ENCODE measurements at places on chromosomes 11 and 22. TPM values are rescaled to one million over a fixed set of nuclear protein-coding genes. Genes with fewer than 3 reads are reported as not detected.
A peak's percentile ranks its signal among the peaks of the same experiment; 100 is the strongest.

Gene KRTAP5-7
- total RNA-seq = not detected

Gene MFRP
- not detected for total RNA-seq

Gene SPA17
- total RNA-seq = 3.7 TPM

Gene PPP6R2
- total RNA-seq = 55.5 TPM

Gene PKP3
- total RNA-seq = 143 TPM

Gene BDNF
- total RNA-seq = 7.2 TPM

GRCh38 chr22:26281941-26282340 lies 112.7 kb downstream of the SEZ6L start:
- H3K36me3 ChIP-seq = no peaks in the 10 kb centered on the region
- no peak overlapping the region for H3K4me3 ChIP-seq
- no peak overlapping the region for H3K27ac ChIP-seq
- H3K4me1 ChIP-seq = no peaks in the 10 kb centered on the region

DNA sequence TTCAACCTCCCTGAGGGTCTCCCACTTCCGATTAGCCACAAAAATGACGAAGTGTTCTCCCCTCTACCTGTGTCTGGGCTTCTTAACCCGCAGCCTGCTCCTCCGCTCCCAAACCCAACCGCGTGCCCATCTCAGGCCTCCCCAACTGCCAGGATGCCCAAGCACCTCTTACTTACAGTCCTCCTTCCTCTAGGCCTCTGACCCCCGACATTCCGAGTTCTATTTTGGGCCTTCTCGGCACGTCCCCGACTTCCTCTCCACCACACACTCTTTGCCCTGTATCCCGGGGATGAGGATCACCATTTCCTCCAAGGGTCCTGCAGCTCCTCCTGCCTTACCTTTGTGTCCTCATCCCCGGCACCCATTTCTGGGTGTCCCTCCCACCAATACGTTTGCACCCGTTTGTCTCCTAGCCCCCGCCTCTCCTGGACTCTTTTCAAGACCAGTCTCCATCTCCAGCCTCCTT lies 388 bp upstream of the MUS81 start:
- DNase-seq = no peak
- H3K27me3 ChIP-seq = no peaks in the 10 kb centered on the region
- H3K27ac ChIP-seq = peak overlapping the region; percentile 95
- peak overlapping the region; percentile 87 for H3K4me3 ChIP-seq
- peaks cover 5% of the 10 kb centered on the region for H3K36me3 ChIP-seq

GRCh38 chr11:46361283-46362155 lies 14.3 kb downstream of the DGKZ start:
- H3K4me1 ChIP-seq = no peaks in the 10 kb centered on the region
- H3K27ac ChIP-seq = no peak overlapping the region
- no peak for DNase-seq
- H3K27me3 ChIP-seq = no peaks in the 10 kb centered on the region

DNA sequence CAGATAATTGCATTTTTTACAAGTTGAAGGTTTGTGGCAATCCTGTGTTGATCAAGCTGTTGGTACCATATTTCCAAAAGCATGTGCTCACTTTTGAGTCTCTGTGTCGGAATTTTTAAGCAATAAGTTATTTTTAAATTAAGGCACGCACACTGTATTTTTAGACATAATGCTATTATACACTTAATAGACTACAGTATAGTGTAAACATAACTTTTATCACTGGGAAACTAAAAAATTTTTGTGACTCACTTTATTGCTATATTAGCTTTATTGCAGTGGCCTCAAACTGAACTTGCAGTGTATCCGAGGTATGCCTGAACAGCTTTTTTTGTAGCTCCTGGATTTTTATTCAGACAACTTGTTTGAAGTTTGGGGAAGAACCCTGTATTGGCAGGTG lies 31.3 kb upstream of the RRM1 start:
- H3K4me1 ChIP-seq = peaks cover 48% of the 10 kb centered on the region
- H3K27me3 ChIP-seq = no peaks in the 10 kb centered on the region
- DNase-seq = no peak

GRCh38 chr11:106608677-106609076 lies 409.6 kb downstream of the GUCY1A2 start:
- H3K27ac ChIP-seq = no peak overlapping the region
- no peak overlapping the region for H3K4me3 ChIP-seq
- DNase-seq = no peak

- peak; percentile 92 for DNase-seq
- no peaks in the 10 kb centered on the region for H3K36me3 ChIP-seq
- peak within 1 kb of the TSS; percentile 79 for H3K27ac ChIP-seq
- peak within 1 kb of the TSS; percentile 82 for H3K4me3 ChIP-seq
- no peaks in the 10 kb centered on the region for H3K27me3 ChIP-seq
Observed at GRCh38 chr22:24592851-24593558, at the start of gene LRRC75B. Gene LRRC75B (minus strand): TSS chr22:24593073. CDS start chr22:24593039, 34 bp downstream.

GRCh38 chr11:68142441-68143309 lies 21.5 kb upstream of the CHKA start:
- H3K27ac ChIP-seq = no peak overlapping the region
- peak; percentile 37 for DNase-seq
- no peaks in the 10 kb centered on the region for H3K27me3 ChIP-seq
- no peak overlapping the region for H3K4me3 ChIP-seq
- H3K36me3 ChIP-seq = no peaks in the 10 kb centered on the region
- H3K4me1 ChIP-seq = peaks cover 36% of the 10 kb centered on the region

DNA sequence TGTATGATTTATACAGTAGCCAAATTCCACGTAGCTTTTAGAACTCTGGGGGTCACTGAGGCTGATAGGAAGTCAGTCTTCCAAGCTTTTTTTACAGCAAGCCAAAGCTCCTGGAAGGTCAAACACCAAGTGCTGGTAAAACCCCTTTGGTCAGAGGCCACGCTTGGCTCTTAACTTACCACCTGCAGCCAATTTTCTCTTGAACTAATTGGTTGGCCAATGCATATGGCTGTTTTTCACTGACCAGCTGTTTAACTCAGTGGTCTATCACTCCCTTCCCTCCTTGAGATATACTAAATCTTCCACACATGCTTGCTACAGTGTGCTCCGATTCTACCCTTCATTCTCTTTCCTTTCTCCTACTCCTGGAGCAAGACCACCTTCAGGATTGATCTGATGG lies 116.0 kb downstream of the FAR1 start:
- H3K36me3 ChIP-seq = no peaks in the 10 kb centered on the region
- H3K4me1 ChIP-seq = no peaks in the 10 kb centered on the region
- no peak overlapping the region for H3K4me3 ChIP-seq
- DNase-seq = no peak

- peaks cover 4% of the 10 kb centered on the region for H3K4me1 ChIP-seq
- H3K36me3 ChIP-seq = no peaks in the 10 kb centered on the region
- H3K4me3 ChIP-seq = no peak overlapping the region
- peak; percentile 26 for DNase-seq
- H3K27me3 ChIP-seq = no peaks in the 10 kb centered on the region
Observed at GRCh38 chr11:1158681-1159487, 1.1 kb downstream of the MUC5AC start.

DNA sequence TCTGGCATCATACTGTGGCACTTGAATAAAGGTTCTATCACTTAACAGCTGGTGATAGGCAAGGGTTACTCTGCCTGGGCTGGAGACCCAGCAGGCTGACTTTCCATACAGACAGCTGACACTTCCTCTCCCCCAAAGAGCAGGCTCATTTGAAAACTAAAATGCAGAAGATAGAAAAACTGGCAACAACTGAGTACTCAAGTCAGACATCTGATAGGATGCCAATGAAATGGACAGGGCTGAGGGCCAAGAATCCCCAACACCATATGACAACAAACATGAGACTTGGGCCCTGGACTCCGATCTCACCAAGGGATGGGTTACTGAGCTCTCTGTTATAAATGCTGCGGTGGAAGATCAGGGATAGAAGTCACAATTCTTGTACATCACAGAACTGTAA lies 237.2 kb downstream of the LRRC4C start:
- no peak overlapping the region for H3K27ac ChIP-seq
- H3K4me3 ChIP-seq = no peak overlapping the region
- no peaks in the 10 kb centered on the region for H3K27me3 ChIP-seq
- no peaks in the 10 kb centered on the region for H3K4me1 ChIP-seq
- DNase-seq = no peak

- no peak for DNase-seq
- H3K27me3 ChIP-seq = no peaks in the 10 kb centered on the region
- no peaks in the 10 kb centered on the region for H3K36me3 ChIP-seq
- H3K27ac ChIP-seq = no peak overlapping the region
- H3K4me3 ChIP-seq = no peak overlapping the region
Observed at GRCh38 chr11:33191467-33191866, 30.2 kb upstream of the CSTF3 start.

- H3K4me3 ChIP-seq = no peak overlapping the region
- no peaks in the 10 kb centered on the region for H3K27me3 ChIP-seq
- H3K27ac ChIP-seq = no peak overlapping the region
- H3K4me1 ChIP-seq = peaks cover 10% of the 10 kb centered on the region
- H3K36me3 ChIP-seq = no peaks in the 10 kb centered on the region
Observed at GRCh38 chr11:78000193-78000592, 5.7 kb upstream of the INTS4 start.

DNA sequence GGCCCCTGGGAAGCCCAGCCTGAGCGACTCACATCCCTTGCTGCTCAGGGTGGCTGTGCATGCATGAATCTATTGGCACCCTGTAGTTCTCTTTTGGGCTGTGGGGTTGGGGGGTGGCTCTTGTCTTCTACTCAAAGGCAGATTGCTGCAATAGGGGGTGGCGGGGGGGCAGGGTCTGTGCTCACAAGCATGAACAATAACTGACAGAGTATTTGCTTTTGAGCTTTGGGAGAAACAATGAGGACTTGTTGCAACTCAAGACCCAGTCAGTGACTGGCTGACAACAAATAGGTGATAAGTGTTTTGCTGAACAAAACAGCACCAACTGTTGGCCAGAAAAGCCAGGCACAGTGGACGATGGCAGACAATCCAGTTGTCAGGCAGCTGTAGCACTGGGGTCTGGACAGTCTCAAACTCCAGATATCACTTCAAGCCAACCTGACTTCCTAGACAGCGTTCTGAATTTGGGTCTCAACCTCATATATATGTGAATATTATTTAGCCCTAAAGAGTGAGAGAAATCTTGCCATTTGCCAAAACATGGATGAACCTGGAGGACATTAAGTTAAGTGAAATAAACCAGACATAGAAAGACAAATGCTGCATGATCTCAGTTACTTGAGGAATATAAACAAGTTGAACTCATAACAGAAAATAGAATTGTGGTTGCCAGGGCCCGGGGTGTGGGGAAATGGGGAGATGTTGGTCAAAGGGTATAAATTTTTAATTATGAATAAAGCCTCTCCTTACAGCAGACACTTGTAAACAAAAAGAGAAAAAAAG lies 61.7 kb downstream of the ME3 start:
- H3K36me3 ChIP-seq = no peaks in the 10 kb centered on the region
- no peak overlapping the region for H3K27ac ChIP-seq
- DNase-seq = no peak
- H3K4me1 ChIP-seq = peaks cover 7% of the 10 kb centered on the region
- H3K4me3 ChIP-seq = no peak overlapping the region
- no peaks in the 10 kb centered on the region for H3K27me3 ChIP-seq

- no peak overlapping the region for H3K27ac ChIP-seq
- no peak overlapping the region for H3K4me3 ChIP-seq
- H3K4me1 ChIP-seq = no peaks in the 10 kb centered on the region
Observed at GRCh38 chr11:57474803-57475115, 14.4 kb downstream of the RTN4RL2 start.

- H3K27ac ChIP-seq = no peak overlapping the region
- H3K36me3 ChIP-seq = no peaks in the 10 kb centered on the region
- DNase-seq = no peak
- H3K4me3 ChIP-seq = no peak overlapping the region
Observed at GRCh38 chr22:32947573-32947972, 110.6 kb downstream of the SYN3 start.

GRCh38 chr11:36874291-36874690 lies 276.3 kb upstream of the RAG2 start:
- no peak for DNase-seq
- H3K27ac ChIP-seq = no peak overlapping the region
- no peaks in the 10 kb centered on the region for H3K4me1 ChIP-seq
- H3K4me3 ChIP-seq = no peak overlapping the region
- no peaks in the 10 kb centered on the region for H3K36me3 ChIP-seq
- H3K27me3 ChIP-seq = no peaks in the 10 kb centered on the region
